ENCODE measurements at places on chromosomes 5 and 9.

DNA sequence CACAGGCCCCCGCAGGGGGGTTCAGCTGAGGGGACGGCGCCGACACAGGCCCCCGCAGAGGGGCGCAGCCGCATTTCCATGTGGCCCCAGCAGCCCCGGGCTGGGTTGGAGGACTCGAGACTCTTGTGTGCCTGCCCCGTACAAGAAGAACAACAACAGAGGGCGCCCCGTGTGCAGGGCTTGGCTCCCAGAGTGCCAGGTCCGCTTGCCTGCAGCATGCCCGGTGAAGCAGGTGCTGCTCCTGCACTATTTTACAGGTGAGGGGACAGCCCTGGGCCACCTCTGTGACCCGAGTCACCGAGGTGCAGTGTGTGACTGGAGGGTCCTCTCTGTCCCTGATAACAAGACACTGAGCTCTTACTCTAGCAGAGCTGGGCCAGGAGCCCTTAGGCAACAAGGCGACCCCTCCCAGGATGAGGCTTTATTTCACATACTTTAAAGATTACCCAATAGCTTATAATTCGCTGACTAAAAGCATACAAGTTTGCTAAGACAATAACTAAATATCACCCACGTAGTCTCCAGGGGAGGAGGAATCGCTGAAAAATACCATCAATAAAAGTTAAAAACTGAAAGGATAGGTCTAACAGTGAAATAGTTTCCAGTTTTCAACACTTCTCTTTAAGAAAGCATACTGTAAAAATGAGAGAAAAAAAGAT, 41.7 kb upstream of the SLC9A3 start:
- no peak for DNase-seq

GRCh38 chr5:88956416-88956815, 73.4 kb upstream of the MEF2C start:
- DNase-seq: no peak

DNA sequence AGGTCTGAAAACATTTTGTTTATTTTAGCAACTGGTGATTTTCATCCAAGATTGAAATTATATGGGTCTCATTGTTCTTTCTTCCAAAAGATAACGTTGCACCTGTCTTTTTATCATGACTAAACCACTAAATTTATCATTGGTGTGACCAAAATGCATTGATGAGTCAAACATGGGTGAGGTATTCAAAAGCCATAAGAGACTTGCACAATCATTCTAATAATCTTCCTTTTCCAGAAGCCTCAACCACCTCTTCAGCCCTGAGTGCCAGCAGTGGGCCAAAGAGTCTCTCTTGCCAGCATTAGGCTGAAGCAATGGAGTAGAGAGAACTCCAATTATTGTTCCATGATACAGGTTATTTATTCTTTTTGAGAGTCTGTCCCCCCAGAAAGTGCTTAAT, 198.9 kb downstream of the LURAP1L start:
- no peak for DNase-seq

DNA sequence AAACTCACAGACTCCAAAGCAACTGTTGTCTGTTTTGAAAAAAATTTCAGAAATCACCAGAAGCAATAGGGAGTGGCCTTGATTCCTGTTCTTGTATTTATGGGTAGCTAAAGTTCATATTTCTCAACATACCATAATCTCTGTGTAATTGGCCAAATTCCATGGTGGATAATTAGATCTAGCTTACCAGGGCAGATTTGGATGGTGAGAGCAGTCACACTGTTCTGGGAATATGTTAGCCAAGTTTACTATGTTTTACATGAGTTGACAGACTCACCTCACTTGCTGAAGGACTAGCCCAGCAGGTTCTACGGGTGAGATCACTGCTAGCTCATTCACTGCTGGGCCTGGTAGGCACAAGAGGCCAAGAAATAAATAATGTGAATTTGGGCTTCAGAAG, 32.7 kb upstream of the CDKN2B start:
- DNase-seq: no peak

- no peak for DNase-seq
Measured at GRCh38 chr9:133571896-133572595, 37.1 kb downstream of the FAM163B start.

DNA sequence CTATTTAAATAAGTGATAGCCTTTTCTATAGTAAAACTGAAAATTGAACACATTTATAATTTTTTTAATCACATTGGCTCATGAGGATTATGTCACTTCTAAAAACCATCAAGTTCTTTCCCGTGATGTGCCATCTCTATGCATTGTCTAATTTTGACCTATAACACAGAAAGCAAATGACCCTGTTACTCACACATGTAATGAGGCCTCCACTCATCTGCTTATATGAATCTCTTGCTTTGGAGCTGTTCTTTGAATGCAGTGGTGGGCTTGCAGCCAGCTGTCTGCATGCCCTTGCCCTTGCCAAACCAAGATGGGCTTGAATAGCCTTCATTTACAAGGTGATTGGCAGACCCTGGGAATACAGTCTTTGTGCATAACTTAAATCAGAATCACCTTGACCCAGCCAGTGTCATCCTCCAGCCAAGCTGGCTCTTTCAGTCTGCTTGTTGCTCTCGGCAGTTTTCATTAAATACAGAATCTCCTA, 163.2 kb downstream of the TRIO start:
- DNase-seq: no peak

- peak; percentile 64 for DNase-seq
Measured at GRCh38 chr9:70639853-70640814, 225.7 kb upstream of the KLF9 start.

DNA sequence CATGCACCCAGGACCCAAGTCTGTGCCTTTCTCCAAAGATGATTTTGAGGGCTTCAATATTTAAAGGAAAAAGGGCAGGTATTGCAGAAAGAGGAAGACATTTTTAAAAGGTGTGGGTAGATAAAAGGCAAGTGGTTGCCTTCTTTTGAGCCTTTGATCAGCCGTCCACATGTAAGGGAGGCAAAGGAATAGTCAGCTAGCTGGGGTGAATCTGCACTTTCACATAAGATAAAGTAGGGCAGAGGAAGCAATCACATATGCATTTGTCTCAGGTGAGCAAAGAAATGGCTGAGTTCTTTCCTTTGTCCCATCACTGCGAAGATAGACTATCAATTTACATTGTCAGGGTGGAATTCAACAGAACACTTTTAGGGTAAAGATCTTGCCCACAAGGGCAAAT, 19.9 kb downstream of the MGAT1 start:
- no peak for DNase-seq

DNA sequence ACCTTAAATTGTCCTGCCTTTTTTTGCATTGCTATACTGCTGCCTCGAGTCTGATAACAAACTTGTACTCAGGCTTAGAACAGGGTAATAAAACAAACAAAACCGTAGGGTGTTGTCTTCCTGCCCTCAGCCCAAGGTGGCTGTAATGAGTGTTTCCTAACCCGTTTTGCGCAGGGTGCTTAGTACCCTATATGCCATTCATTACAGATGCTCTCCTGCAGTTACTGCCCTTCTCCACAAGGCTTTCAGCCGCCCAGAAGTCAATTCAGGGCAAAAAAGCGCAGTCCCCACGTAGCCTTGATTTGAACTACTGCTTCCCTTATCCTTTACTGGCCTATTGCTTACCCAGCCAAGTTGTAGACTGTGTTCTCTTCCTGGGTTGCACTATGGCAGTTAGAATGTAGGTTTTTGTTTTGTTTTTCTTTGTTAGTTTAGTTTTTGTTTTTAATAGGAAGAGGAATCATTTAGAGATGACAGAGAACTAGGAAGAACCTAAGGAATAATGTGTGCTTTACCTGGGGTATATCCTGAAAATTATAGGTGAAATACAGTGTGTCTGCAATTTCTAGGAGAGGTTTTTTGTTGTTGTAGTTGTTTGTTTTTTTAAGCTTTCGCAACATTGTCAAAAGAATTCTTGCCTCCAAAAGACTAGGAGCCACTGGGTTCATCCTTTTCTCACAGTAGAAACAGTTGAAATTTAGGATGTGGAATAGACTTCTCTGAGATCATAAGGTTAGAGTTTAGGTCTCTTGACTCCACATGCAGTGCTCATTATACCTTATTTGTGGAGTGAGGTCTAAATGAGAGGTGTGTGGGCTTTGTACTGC, 1.3 kb downstream of the HMGXB3 start:
- DNase-seq: peak; percentile 82

DNA sequence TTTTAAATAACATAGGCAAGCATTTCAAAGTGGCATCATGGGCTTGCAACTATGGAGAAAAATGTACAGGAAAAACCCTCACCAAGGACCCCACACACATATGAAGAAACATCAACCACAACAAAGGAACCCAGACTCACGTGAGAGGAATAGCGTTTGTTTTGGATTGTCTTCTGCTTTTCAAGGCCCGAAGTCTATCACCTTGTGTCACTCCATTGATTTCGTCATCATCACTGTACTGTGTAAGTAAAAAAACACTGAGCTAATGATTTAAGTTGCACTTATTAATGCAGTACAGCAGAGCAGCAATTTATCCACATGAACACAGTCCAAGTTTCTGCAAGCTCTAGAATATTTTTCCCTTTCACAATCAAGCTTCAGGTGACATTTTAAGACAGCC, 72.4 kb downstream of the HABP4 start:
- DNase-seq: no peak

DNA sequence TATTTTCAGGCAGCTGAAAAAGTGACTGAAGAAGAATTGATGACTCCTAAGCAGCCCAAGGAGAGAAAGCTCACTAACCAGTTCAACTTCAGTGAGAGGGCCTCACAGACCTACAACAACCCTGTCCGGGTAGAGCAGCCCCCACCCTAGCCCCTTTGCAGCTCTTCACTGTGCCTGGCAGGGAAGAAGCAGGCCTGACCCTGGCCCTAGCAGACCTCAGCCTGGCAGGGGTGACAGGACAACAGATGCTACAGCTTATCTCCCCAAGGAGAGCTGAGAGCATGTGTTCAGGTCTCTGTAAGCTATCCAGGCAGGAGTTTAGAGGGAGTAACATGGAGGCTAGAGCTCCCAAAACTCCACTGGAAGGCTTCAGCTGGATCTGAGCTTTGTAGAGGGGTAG, 31.8 kb downstream of the DNAI1 start:
- no peak for DNase-seq

- DNase-seq: no peak
Measured at GRCh38 chr5:58431832-58432231, 28.1 kb downstream of the PLK2 start.

GRCh38 chr9:68895741-68896478, 118.0 kb downstream of the PRKACG start:
- no peak for DNase-seq

DNA sequence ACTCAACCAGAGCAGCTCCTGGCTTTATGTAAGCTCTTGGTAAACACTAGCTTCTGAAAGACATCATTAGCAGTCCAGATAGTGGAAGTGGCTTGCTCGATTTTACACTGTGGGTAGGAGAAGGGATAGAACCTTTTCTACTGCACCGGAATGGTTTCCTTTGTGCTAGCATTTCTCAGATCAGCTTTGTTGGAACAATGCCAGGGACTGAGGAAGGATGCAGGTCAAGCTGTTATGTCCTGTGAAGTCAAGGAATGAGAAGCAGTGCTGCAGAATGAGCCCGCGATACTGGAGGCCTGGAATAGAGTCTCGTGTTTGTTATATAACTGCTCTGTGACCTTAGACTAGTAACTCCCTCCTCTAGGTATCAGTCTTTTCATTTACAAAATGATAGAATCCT, 233.6 kb downstream of the GABRB2 start:
- DNase-seq: no peak

- DNase-seq: peak; percentile 56
Measured at GRCh38 chr9:107176436-107177151, 106.5 kb upstream of the RAD23B start.

DNA sequence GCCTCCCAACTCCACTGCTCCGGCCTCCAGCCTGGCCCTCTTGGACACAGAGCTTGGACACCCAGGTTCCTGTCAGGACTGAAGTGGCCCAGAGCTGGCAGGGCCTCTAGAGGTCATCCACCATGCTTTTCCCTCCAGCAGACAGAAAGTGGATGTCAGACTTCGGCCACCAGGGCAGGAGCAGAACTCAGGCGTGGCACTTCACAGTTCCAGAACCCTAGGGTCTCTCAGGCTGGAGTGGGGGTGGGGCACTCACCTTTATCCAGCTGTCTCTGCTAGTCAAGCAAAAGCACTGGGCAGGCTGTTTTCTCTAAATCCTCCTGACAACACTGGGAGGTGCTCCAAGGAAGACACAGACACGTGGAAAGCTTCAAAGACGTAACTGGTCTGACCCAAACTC, 35.6 kb upstream of the N4BP3 start:
- no peak for DNase-seq

GRCh38 chr5:7828269-7828668, 22.7 kb downstream of the CFAP90 start:
- DNase-seq: no peak

DNA sequence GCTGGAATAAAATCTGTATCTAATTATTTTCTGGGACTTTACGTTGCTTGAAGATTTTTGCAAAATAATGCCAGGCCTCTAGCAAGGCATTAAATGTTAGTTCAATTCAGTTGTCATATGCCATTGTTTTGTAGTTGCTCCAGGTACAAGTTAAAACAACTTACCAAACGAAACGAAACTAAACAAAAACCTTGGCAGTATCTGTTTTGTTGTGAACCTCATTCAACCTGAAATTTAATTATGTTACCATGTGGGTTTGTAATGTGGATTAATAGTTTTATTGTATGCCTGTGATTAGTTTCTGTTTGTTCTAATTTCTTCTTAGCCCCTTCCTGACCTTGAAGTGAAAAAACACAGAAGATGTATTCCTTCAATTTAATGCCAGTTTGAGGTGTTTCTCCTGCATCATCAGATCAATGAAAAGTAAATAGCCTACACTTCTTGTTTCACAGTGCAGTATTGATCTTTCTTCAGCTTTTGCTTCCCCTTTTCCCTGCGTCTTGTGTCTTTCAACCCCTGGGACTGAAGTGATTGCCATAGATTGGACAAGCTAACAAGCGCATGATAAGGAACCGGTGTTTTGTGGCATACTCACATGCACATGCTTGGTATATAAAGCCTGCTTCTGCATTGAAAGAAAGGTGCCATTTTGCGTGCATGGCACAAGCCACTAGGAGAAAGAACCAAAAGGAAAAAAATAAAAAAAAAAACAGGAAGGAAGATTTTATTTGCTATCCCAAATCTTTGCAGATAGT, 699.0 kb upstream of the ARRDC3 start:
- no peak for DNase-seq

GRCh38 chr5:122390154-122390553, 78.1 kb downstream of the SNCAIP start:
- no peak for DNase-seq

DNA sequence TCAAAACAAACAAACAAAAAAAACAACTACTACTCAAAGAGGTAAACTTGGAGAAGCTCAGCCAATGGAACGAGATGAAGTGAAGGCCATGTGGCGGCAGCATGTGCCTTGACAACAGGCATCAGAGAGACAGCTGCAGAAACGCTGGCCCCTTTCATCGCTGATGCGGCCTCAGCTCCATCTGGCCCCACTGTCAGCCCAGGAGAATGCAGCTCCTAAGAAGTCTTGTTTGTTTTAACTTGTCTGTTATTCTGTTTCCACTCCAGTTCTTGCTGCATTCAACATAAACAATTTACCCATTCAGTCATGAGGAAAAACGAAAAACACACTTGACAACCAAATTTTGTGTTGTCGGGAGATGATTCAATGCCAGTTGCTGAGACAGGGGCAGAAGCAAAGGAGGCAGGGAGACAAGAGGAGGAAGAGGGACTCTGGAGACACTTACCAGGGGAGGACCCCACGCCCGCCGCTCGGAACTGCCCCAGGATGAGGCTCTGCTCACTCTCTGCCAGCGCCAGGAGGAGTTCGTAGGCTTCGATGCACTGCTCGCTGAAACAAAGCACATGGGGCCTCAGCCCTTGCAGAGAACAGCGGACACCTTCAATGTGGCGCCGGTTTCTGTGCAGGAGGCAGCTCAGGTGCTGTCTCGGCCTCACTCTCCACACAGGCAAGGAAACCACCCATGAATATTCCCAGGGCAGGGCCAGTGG, 91.2 kb downstream of the DCP2 start:
- no peak for DNase-seq

Data from GM03348 (cell line).